ENCODE measurements at places on chromosomes 13 and 19.

GRCh38 chr13:114101358-114102130, 30.9 kb downstream of the RASA3 start:
- DNase-seq = no peak

DNA sequence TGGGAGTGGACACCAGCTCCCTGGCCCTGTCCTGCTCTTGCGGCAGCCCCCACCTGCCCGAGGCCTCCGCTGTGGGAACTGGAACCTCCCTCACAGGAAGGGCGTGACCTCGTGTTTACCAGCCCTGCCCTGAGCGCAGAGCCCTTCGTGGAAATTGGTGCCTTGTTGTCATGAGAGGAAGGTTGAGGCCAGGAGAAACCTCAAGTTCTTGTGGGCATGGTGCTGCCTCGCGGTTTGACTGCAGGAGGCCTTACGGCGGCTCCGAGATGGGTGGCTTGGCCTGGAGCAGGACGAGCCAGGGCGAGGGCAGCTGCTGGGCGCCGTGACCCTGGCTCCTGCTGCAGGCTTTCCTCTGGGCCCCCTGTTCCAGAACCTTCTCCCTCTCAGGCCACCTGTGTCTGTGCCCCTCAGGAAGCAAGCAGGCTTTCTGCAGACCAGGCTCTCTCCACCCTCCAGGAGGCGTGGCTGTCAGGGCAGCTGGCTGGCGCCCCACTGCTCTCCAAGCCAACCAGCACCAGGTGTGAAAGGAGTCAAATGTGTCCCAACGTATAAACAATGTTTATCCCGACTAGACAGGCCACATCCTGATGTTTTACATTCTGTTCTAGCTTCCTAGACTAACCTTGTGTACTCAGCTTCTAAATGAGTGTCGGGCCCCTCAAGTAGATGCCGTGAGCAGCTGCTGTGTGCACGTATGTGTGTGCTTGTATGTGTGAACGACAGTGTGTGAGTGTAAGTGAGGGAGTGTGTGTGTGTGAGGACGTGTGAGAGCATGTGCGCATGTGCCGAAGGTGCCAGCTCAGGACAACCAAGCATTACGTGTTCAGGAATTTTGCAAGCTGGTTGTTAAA, 10.4 kb upstream of the RASA3 start:
- DNase-seq = no peak

DNA sequence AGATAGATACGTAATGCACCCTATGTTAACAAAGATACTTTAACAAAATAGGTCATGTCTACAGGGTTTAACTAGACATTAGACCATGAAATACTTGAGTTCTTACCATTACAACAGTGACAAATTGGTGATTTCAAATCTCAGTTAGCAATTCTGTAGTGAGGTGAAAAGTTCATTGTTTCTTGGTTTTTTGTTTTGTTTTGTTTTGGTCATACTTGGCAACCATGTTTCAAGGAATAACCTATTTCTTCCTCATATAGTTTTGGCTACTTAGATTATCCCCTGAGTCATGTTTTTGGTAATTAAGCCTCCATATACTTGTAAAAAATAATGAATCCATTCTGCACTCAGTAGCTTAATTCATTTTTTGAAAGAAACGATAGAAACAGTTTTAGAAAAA, 1200.4 kb downstream of the DIAPH3 start:
- DNase-seq = no peak

DNA sequence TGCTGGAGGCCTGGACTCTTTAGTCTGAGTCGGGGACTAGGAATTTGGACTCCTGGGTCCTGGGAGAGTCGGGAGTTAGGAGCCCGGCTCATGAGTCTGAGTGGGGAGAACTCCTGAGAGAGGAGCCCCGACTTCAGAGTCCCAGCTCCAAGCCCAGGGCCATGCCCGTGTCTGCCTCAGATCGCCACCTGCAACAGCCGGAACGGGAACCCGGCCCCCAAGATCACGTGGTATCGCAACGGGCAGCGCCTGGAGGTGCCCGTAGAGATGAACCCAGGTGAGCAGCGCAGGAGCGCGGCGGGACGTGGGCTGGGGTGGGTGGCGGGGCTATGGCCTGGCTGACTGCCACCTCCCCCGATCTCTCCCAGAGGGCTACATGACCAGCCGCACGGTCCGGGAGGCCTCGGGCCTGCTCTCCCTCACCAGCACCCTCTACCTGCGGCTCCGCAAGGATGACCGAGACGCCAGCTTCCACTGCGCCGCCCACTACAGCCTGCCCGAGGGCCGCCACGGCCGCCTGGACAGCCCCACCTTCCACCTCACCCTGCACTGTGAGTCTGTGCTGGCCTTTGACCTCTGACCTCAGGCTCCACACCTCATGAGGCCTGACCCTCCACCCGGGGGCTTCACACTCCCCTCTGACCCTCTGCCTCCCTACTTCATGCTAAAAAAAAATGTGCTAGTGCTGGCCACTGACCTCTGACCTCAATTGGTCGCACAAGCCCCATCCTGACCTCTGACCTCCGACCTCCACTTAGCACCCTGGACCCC, 4.4 kb downstream of the BCAM start:
- DNase-seq = no peak

DNA sequence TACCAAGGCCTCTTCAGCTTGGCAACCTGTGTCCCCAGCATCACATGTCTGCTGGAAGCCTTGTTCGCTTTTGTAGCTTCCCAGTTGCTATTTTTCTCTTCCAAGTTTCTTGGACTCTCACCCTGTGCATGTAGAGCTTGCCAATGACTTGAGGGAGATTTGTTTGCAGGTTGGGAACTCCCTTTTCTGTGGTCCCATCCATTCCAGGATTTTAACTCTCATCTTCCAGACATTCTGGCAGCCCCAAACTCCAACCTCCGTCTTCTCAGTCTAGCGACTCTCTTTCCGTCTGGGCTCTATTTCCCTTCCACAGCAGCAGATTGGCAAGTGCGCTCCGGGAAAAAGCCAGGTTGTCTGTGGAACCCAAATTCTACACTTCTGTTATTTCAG, 9.0 kb downstream of the PLAUR start:
- DNase-seq = no peak

- DNase-seq = no peak
These were observed 136.2 kb upstream of the RNF113B start for GRCh38 chr13:98313023-98313921.

DNA sequence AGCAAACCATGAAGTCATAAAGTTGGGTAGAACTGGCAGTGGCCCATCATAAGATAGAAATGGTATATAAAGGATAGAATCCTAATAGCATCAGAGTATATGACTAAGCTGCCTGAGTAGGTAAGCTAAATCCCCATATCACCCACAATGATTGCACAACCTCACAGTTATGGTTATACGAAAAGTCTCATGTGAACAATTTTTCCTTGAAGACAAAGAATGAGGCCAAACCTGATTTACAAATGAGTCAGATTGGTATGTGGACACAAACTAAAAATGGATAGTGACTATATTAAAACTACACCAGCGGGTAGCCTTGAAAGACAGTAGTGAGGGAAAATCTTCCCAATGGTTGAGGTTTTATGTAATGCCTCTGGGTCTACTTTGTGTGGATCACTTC, 40.9 kb upstream of the UFM1 start:
- no peak for DNase-seq

DNA sequence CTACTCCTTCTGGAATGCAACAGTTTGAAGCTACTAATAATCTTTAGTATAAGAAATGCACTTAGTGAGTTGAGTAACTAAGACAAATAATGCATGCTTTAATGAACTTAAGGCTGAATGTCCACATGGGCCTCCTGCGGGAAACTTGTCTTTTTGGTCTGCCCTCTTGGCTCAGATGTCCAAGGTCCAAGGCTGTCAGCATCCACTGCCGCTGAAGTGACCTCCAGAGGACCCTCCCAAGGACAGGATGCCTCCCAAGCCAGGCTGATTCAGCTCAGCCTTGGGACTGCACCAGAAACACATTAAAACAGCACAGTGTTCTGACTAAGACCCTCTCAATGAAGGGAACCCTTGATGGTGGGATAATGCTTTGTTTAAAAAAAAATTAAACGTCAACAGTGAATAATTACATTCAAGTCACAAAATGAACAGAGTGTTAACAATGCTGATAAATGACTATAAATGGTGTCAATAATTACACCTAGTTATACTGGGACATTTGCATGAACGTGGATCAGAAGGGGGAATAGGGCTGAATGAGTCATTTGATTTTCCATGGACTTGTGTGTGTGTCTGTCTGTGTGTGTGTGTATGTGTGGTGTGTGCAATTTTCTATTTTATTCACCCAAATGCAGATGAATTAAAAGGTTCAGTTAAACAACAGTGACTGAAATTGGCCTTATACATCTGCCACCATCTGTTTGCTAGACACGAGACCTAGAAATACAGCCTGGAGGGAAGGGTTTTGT, 150.5 kb downstream of the COL4A1 start:
- no peak for DNase-seq

GRCh38 chr19:5805462-5806132, 730 bp downstream of the NRTN start:
- peak; percentile 68 for DNase-seq

DNA sequence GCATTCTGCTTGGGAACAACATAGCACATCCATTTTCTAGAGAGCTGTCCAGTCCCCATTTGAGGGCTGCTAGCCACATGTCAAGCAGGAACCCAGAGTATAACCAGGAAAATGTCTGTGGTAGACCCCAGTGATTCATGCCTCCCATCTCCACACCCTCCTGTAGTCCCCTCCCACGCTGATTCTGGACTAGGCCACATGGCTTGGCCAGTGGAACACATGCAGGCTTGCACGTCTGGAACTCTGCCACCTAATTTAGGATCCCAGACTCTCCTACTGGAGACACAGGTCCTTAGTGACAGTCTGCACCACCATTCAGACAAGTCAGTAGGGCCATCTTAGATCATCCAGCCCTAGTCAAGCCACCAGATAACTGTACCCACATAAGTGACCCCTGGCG, 149.8 kb downstream of the ZIC5 start:
- DNase-seq = no peak

Data from lung microvascular endothelial cell (primary cell).